Hepatocyte (in vitro differentiated cells): ENCODE measurements at places on chromosomes 3 and 15. TPM values are rescaled to one million over a fixed set of nuclear protein-coding genes. Genes with fewer than 3 reads are reported as not detected.

Gene CFAP92
- 0.17 and 1.3 TPM in 2 replicates for total RNA-seq

DNA sequence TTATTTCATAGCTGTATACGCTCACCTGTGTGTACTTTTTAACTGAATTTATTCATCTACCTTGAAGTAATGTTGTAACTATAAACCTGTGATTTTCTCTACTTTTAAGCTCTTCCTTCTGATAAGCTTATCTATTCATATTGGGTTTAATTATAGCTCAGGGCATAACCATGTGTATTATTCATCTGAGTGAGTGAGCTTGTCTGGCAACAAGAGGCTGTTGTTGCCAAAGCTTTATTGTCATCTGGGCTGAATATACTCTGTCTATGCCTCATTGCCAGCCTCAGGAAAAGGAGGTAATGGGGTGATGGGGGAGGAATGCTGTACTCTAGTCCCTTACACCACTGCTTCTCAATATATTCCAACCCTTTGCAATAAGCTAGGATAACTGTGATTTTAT, 292.4 kb downstream of the UBE2E2 start:
- H3K4me3 ChIP-seq, result no peak overlapping the region
- H3K27me3 ChIP-seq, result no peaks in the 10 kb centered on the region
- no peaks in the 10 kb centered on the region for H3K4me1 ChIP-seq
- no peak overlapping the region for H3K27ac ChIP-seq
- DNase-seq, result no peak

GRCh38 chr3:58535531-58536500, 1.2 kb downstream of the ACOX2 start:
- peak overlapping the region; percentile 82 for H3K27ac ChIP-seq
- no peaks in the 10 kb centered on the region for H3K27me3 ChIP-seq
- H3K4me3 ChIP-seq, result no peak overlapping the region
- H3K4me1 ChIP-seq, result peaks cover 31% of the 10 kb centered on the region

- no peaks in the 10 kb centered on the region for H3K27me3 ChIP-seq
- no peak overlapping the region for H3K4me3 ChIP-seq
- H3K36me3 ChIP-seq, result no peaks in the 10 kb centered on the region
- no peak for DNase-seq
These were observed 423.1 kb downstream of the CNTN6 start for GRCh38 chr3:1515882-1516281.

- H3K27me3 ChIP-seq, result no peaks in the 10 kb centered on the region
- H3K4me1 ChIP-seq, result no peaks in the 10 kb centered on the region
- DNase-seq, result peak; percentile 82
- no peaks in the 10 kb centered on the region for H3K36me3 ChIP-seq
These were observed 36.2 kb upstream of the C3orf38 start for GRCh38 chr3:88113311-88114162.

DNA sequence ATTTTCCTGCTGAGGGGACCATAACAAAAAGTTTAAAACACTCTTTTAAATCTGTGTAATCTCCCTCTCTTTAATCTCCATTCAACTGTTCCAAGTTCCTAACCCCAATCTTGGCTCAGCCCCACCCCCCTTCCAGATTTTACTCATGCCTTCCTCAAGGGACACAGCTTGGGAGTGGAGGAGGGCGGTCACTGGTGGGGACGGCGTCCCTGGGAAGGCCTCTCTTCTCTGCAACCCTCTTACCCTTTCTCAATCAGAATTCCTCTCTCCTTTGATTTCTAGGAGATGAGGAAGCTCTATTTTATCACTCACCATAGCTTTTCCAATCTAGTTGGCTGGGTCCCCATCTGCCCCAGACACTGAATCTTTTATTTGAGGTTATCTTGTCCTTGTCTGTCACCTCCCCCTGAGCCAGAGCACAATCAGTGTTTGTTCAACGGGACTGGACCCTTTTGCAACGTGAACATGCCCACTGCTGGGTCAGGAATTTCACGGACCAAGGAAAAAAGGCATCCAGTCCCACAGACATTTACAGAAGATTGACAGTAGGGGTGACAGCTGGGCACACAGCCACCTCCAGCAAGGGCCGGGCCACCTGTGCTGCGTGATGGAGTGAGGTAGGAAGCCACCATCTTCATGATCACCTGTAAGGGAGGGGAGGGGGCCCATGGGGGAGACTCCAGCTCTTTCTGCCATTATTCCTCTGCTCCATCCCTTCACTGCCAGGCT, 84.0 kb upstream of the HERC1 start:
- no peak overlapping the region for H3K4me3 ChIP-seq
- H3K36me3 ChIP-seq, result no peaks in the 10 kb centered on the region
- peaks cover 13% of the 10 kb centered on the region for H3K4me1 ChIP-seq

GRCh38 chr15:22872936-22873701, 34.7 kb downstream of the NIPA2 start:
- no peak overlapping the region for H3K27ac ChIP-seq
- no peaks in the 10 kb centered on the region for H3K36me3 ChIP-seq
- H3K27me3 ChIP-seq, result no peaks in the 10 kb centered on the region
- no peaks in the 10 kb centered on the region for H3K4me1 ChIP-seq
- DNase-seq, result peak; percentile 42
- no peak overlapping the region for H3K4me3 ChIP-seq

DNA sequence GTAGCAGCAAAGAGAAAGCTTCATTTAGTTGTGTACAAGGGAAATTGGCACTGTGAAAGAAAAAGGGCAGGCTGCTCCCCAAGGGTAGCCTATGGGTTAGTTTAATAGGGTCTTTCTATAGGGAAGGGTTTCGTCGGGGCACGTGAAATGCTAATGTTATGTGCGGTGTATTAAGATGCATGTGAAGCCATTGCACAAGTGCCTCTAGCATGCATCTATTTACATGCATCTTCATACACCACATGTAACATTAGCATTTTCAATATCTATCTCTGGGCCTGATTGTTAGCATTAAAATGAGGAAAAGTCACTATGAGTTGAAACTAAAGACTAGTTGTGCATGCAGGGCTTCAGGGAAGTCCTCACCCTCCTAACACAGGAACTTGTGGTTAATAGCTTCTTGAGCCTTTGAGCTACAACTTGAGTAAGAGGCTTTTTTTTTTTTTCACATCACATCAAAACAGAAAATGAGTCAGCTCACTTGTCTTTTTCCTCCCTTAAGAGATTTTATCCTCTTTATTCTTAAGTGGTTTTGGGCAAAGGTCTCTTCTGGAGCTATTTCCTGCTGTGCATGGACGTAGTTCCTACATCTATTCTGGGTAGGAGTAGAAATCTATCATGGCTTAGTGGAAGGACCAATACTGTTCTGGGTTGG, 613.4 kb downstream of the ZPLD1 start:
- no peak for DNase-seq
- no peak overlapping the region for H3K27ac ChIP-seq
- no peaks in the 10 kb centered on the region for H3K36me3 ChIP-seq
- peaks cover 3% of the 10 kb centered on the region for H3K4me1 ChIP-seq
- no peak overlapping the region for H3K4me3 ChIP-seq
- H3K27me3 ChIP-seq, result no peaks in the 10 kb centered on the region

DNA sequence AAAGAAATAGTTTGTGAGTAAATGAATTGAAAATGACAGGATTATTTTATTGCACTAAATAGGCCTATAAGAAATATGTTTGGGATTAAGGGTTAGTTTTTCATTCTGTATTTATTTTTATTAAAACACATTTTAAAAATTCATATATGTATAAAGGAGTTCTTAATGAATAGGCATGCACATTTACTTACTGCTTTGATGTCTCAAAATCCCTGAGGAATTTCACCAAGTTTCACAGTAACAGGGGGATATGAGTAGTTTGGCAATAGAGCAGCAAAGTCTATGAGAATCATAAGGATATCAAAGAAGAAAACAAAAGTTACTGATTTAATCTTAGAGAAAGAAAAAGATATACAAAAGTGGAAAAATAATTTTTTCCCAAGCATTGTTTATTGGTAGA, 411.7 kb downstream of the NAALADL2 start:
- no peak for DNase-seq
- H3K27ac ChIP-seq, result no peak overlapping the region
- no peak overlapping the region for H3K4me3 ChIP-seq
- peaks cover 7% of the 10 kb centered on the region for H3K4me1 ChIP-seq

DNA sequence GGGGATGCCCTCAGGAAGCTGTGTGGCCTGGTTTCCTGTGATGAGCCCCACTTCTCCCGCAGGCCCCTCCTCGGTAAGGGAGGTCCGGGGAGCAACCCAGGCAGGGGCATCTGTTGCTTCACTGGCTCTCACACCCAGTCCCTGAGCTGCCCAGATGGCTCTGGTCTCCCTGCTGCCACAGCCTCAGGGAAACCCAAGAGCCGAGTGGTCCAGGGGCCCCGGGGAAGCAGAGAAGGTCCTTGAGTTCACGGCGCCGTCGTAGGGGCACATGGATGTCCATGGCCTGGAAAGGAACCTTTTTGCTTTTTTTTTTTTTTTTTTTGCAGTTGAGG, 13.3 kb upstream of the LRRC15 start:
- H3K4me1 ChIP-seq, result no peaks in the 10 kb centered on the region
- no peak overlapping the region for H3K4me3 ChIP-seq
- no peak for DNase-seq
- no peaks in the 10 kb centered on the region for H3K27me3 ChIP-seq

Gene TMEM207
- 2.1 and 2.9 TPM in 2 replicates for total RNA-seq

DNA sequence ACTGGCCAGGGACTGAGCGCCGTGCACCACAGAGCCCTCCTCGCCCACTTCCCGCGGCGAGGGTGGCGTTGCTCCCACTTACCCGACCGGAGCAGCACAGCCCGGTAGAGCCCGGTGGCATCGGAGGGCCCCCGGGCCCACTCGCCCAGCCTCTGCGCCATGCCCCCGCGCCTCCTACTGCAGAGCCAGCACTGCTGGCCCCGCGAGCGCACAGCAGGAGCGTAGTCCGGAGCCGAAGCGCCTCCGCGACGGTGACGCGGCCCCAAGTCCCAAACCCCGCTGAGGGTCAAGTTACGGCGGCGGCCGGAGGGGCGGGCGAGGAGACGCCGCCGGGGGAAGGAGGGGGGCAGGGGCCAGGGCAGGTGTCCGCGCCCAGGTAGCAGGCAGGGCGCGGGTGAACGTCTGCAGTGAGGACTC, 9.6 kb upstream of the FAM107A start:
- H3K27me3 ChIP-seq, result peaks cover 44% of the 10 kb centered on the region
- no peaks in the 10 kb centered on the region for H3K36me3 ChIP-seq
- no peak overlapping the region for H3K27ac ChIP-seq
- H3K4me1 ChIP-seq, result peaks cover 19% of the 10 kb centered on the region
- DNase-seq, result peak; percentile 20
- H3K4me3 ChIP-seq, result no peak overlapping the region

DNA sequence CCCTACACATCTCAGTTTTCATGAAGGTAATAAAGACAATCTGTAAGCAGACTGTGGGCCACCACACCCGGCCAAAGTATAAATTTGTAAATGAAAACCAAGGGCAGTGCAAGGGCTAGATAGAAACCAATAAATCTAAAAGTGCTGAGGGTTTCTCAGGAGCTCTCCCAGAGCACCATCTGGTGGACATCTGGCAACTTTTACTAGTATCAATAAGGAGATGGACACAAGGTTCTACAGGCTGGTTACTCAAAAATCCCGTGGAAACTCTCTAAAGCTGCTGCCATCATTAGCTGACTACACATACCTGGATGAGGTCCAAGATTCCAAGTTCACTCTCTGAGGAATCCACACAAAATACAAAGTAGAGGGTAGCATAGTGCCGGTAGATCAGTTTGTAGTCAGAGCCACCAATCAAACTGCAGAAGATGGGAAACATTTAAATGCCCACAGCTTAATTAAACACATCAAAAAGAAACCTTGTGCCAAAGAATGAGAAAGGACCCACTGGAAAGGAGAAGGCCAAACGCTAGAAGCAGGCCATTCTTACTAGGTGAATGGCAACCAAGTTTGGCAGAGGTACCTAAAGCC, 5.5 kb downstream of the AP3S2 start:
- no peaks in the 10 kb centered on the region for H3K27me3 ChIP-seq
- peaks cover 5% of the 10 kb centered on the region for H3K4me1 ChIP-seq
- no peaks in the 10 kb centered on the region for H3K36me3 ChIP-seq
- H3K4me3 ChIP-seq, result no peak overlapping the region

Gene CLDN18
- total RNA-seq, result 73.0 and 91.5 TPM in 2 replicates

Gene EBLN2
- total RNA-seq, result 5.5 and 9.3 TPM in 2 replicates

DNA sequence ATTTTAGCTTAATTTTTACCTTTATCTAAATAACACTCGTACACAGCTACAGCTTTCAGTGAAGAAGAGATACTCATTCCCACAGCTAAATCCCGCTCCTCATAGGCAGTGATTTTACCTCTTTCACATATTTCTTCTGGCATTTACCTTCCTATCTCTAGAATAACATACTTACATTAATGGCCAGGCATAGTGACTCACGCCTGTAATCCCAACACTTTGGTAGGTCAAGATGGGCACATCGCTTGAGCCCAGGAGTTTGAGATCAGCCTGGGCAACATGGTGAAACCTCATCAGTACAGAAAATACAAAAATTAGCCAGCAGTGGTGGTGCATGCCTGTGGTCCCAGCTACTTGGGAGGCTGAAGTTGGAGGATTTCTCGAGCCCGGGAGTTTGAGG, 80.2 kb downstream of the PPARG start:
- no peaks in the 10 kb centered on the region for H3K27me3 ChIP-seq
- no peak overlapping the region for H3K27ac ChIP-seq
- H3K36me3 ChIP-seq, result no peaks in the 10 kb centered on the region
- H3K4me3 ChIP-seq, result no peak overlapping the region
- H3K4me1 ChIP-seq, result peaks cover 22% of the 10 kb centered on the region

Gene GRIP2
- total RNA-seq, result 0.73 and 1.0 TPM in 2 replicates

Gene CNTN3
- total RNA-seq, result 10.5 and 12.1 TPM in 2 replicates

- H3K27me3 ChIP-seq, result no peaks in the 10 kb centered on the region
- H3K4me3 ChIP-seq, result no peak overlapping the region
- no peaks in the 10 kb centered on the region for H3K36me3 ChIP-seq
- peaks cover 10% of the 10 kb centered on the region for H3K4me1 ChIP-seq
- no peak overlapping the region for H3K27ac ChIP-seq
These were observed 321.0 kb upstream of the C2CD4B start for GRCh38 chr15:62486041-62486440.

GRCh38 chr3:111619833-111620232, 24.7 kb upstream of the ZBED2 start:
- H3K4me1 ChIP-seq, result no peaks in the 10 kb centered on the region
- no peak for DNase-seq
- H3K27ac ChIP-seq, result no peak overlapping the region
- no peaks in the 10 kb centered on the region for H3K27me3 ChIP-seq

DNA sequence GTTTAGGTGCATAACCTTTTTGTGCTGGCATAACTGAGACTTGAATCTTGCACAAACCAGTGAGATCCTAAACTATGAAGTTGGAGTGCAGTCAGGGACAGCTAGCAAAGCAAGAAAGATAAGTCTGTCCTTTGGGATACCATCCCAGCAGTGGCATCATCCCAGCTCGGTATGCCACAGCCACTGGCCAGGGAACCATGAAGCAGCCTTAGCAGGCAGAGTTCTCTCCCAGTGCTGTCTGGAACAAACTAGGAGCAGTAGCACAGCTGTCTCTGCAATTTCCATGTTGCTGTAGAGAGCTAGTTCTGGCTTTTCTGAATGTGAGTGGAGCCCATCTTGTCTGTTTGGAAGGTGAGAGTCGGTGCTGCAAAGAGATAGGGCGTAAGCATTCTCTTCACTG, 130.3 kb downstream of the DTWD1 start:
- H3K27me3 ChIP-seq, result no peaks in the 10 kb centered on the region
- DNase-seq, result no peak
- no peak overlapping the region for H3K4me3 ChIP-seq
- no peaks in the 10 kb centered on the region for H3K36me3 ChIP-seq

Gene ROPN1
- not detected in 2 replicates for total RNA-seq

GRCh38 chr3:73204841-73205240, 143.4 kb downstream of the EBLN2 start:
- H3K27ac ChIP-seq, result no peak overlapping the region
- no peaks in the 10 kb centered on the region for H3K27me3 ChIP-seq
- H3K36me3 ChIP-seq, result no peaks in the 10 kb centered on the region
- H3K4me3 ChIP-seq, result no peak overlapping the region
- DNase-seq, result no peak
